Right renal cortex interstitium (tissue), 3 donors: ENCODE measurements at places on chromosomes 4 and X. TPM values are rescaled to one million over a fixed set of nuclear protein-coding genes. Genes with fewer than 3 reads are reported as not detected.
A peak's percentile ranks its signal among the peaks of the same experiment; 100 is the strongest.

DNA sequence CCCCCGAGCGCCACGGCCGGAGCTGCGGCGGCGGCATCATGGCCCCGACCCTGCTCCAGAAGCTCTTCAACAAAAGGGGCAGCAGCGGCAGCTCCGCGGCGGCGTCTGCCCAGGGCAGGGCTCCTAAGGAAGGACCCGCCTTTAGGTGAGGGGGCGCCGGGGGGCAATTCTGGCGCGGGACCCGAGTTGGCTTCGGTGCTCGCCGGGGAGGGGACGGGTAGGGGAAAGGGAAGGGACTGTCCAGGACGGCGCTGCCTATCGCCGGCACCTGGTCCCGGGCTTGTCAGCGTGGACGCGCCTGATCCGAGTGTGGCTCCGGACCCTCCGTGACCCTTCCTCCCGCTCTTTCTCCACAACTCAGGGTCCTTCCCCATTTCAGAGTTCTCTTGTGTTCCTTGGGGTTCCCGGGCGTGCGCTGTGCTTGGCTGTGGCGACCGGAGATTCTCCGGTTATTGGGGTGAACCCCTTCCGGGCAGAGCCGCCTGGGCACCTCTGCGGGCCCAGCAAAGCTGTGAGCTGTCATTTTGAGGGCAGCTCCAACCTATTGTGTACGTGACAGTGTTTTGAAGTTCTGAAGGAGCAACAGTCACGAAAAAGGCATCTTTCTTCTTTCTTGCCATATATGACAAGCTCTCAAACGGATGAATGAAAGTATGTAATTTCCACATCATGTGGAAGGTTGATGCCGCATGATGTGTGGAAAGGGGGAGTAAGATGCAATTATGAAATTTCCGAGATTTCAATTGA lies 522 bp downstream of the FNIP2 start:
- no peak for DNase-seq

Gene COL25A1
- polyA plus RNA-seq = 20.0 TPM

Gene EFHC2
- 9.5 TPM for polyA plus RNA-seq

GRCh38 chrX:136497556-136498052 lies at the start of gene HTATSF1:
Gene HTATSF1, plus strand, starts transcription at chrX:136497592. Its CDS starts 93 bp downstream, at chrX:136497685.
- no peak for DNase-seq

DNA sequence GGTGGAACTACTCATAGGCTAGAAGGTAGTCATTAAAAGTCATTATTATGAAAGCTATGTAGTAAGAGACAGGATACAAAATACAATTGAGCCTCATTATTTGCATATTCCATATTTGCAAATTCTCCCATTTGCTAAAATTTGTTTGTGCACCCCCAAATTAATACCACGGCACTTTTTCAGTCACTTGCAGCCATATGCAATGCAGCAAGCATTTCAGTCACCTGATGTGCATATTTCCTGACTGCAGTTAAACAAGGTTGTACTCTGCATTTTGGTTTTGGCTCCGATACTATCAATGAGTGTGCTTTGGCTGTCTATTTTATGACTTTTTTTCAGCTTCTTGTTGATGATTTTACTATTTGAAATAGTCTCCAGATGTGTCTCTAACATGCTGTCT lies 62.9 kb downstream of the ZNF330 start:
- DNase-seq = no peak

Gene KLB
- polyA plus RNA-seq = 0.19 TPM

Gene WDR17
- polyA plus RNA-seq = 7.3 TPM

Gene AWAT2
- not detected for polyA plus RNA-seq

GRCh38 chrX:13028871-13029636 lies 15.4 kb downstream of the FAM9C start:
- no peak for DNase-seq

Gene HEPH
- polyA plus RNA-seq = 54.6 TPM

DNA sequence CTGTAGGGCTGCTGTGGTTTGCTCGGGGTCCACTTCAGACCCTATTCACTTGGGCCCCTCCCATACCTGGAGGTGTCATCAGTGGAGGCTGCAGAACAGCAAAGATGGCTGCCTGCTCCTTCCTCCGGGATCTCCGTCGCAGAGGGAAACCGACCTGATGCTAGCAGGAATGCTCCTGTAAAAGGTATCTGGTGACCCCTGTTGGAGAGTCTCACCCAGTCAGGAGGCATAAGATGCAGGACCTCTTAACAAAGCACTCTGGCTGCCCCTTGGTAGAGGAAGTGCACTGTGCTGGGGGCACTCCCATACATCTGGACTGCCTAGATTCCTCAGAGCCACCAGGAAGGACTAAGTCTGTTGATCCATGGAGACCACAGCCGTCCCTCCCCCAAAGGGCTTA lies 296.9 kb downstream of the GRID2 start:
- no peak for DNase-seq

DNA sequence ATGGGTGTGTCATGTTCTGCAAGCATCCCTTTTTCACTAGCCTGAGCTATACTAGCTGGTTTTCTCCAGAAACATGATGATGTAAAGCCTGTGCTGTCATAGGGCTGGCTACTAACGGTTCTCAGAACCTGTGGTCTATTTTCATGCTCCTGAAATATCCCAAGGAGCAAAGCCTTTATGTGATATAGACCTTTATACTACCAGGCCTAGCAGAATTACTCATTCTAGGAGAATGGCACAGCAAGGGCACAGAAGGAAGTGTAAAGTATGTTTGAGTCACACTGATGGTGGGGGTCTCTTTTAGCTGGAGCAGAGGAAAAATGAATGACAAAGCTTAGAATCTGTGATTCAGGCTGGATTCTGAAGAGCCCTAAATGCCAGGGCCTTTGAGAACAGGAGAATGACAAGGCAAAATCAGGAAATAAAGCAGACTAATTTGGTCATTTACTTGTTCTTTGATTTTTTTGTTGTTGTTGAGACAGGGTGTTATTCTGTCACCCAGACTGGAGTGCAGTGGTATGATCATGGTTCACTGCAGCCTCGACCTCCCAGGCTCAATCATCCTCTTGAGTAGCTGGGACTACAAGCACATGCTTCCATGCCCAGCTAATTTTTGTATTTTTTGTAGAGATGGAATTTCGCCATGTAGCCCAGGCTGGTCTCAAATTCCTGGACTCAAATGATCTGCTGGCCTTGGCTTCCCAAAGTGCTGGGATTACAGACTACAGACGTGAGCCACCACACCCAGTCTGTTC lies 11.8 kb downstream of the TCEAL1 start:
- no peak for DNase-seq

DNA sequence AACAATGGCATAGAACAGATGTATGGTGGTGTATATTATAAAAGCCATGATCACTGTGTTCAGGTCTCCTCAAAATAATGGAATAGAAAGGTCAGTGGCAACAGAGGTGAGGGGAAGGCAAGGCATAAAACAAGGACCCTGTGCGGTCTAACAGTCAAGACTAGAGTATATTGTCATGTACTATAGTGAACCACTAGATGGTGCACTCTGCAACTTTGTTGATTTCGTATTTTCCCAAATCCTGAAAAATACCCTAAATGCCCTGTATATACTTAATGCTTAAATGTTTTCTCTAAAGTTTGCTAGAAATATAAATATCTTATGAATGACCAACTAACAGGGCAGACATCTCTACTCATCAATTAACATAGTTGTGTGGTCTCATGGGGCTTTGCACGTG lies 453.0 kb downstream of the PCDH11X start:
- DNase-seq = no peak

DNA sequence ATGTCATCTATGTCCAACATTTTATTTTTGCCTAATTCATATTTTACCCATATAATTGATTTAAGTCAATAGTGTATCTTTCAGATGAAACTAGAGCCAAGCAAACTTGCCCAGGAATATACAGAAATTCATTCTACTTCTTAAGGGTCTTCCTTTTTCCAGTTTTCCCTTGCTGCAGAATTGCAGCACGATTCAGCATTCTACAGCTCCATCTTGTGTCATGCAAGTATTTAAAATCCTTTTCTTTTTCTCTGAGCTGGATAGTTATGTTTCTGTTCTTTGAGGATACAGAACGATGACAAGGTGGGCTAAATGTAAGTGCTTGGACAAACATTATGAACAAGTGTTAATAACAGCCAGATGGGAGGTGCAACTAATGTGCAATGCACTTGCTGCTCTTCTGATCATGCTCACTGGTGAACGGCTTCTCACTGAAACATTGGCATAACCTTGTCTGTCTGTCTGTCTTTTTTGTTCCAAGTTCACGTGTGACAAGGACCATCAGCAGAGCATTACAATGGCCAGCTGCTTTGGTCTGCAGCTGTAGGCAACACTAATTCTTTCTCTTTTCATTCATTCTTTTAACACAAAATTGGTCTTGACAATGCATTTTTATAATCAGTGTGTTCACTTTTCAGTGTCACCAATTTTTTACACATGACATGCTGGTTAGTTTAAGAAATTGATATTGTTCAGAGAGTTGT lies 1821.7 kb downstream of the ARAP2 start:
- peak; percentile 2 for DNase-seq

DNA sequence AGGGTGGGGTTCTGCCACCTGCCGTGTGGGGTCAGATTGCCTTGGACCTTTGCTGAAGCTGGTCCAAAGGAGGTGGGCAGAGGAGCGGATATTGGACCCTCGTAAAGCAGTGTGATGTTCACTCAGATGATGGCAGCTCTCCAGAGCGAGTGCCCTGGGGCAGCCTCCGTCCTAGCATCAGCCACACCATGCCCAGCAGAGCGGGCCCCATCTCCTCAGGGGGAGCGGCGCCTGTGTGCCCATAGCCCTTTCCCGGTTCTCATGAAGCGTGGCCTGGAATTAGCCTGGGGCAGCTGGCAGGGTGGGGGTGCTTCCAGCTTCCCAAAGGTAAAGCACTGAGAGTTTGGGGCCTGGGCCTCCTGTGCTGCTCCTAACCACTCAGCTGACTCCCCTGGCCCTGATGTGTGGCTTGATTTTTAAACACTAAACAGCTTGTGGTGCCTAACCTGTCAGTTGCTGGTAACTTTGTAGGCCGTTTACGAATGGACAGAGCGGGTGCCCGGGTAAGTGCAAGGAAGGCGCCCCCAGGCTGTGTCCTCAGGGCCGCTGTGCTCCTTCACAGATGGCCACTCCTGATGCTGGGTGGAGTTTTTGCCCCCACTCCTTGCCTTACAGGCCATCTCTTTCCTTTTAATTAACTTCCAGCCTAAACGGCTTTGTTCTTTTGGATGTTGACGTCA lies 36.0 kb downstream of the NOP14 start:
- no peak for DNase-seq

Gene SYTL5
- polyA plus RNA-seq = 3.4 TPM

Gene ERCC6L
- polyA plus RNA-seq = 4.1 TPM

- no peak for DNase-seq
Observed at GRCh38 chr4:4574052-4574451, 32.2 kb upstream of the STX18 start.

DNA sequence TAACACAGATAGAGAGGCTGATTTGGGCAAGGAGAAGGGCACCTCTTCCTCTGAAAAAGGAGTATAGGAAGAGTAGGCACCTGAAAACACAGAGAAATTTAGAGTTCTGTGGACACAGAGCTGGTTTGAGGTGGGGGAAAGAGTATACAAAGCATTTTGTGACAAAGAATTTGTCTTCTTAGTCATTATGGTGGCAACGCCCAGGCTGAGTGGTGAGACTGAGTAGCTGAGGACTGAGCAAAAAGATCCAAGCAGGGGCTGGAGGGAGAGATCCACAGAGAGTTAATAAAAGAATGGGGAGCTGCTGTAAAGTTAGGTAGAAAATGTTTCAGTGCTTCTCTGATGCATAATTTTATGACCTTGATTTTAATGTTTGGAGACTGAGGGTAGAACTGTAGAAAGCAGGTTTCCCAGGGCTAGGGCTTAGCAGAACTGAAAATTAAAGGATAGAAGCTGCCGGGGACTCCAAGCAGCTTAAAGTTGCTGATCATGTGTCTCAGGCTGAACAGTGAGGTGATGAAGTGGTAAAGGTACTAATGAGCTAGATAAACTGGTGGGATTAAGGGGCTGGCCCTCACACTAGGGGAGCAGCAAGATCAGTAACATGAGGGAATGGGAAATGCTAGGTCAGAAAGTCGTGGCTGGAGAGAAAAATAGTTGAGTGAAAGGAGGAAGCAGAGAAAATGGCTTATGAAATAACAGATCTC lies 118.9 kb downstream of the CEP44 start:
- DNase-seq = no peak

DNA sequence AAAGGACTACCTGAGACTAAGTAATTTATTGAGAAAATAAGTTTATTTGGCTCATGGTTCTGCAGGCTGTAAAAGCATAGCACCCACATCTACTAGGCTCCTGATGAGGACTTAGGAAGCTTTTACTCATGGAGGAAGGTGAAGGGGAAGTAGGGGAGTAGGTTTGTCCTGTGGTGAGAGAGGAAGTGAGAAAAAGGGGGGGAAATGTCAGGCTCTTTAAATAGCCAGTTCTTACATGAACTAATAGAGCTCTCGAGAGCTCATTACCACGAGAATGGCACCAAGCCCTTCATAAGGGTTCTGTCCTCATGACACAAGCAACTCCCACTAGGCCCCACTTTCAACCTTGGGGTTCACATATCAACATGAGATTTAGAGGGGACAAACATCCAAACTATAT lies 125.5 kb upstream of the NRK start:
- no peak for DNase-seq

Gene CLCN4
- polyA plus RNA-seq = 4.5 TPM

Gene NXF2
- polyA plus RNA-seq = 0.08 TPM

Gene FAM114A1
- 32.9 TPM for polyA plus RNA-seq

DNA sequence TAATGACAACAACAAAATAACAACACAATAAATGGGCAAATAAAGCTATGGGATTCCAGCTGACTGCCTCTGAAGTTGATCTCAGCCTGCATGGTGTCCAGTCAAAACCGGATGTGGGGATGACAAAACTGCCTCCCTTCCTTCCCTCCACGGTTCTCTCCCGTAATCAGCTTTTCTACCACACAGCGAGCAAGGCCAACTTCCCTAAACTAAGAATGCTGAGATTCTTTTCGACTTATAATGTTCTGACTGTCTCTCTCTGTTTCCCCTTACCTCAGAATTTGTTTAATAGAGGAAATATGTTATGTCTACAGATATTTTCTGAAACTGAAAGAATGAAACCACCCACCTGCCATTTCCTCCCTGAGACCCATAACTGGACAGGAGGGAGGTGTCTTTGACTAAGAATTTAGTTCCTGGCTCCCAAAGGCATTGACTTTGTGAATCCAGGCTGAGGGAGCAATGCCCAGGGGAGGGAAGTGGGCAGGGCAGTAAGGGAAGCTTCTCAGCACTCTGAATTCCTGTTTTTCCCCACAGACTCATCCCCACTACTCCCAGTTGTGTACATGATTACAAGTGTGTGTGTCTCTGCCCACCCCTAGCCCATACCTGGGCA lies 1.0 kb upstream of the TLR1 start:
- no peak for DNase-seq

DNA sequence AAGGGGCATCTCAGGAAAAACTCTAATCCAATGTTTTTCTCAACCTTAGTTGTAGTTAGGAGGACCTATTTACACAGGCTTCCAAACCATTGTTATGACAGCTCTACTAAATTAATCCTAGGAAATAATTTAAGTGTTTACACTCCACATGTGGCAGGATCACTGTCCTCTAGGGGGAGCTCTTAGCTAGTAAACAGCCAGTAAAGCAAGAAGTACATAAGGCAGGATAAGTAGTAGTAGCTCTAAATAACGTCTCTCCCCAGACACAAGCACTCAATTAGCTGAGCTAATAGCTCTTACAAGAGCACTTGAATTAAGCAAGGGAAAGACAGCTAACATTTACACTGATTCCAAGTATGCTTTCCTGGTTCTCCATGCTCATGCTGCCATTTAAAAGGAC lies 37.3 kb downstream of the NUDT11 start:
- no peak for DNase-seq
